Stimulated activated CD4-positive, alpha-beta T cell treated with anti-CD3 and anti-CD28 coated beads, Interleukin-12 subunit alpha, Interleukin-12 subunit beta, amount 100 ng/mL, for 48 hours (primary cell): ENCODE measurements at places on chromosomes 6 and 20.

DNA sequence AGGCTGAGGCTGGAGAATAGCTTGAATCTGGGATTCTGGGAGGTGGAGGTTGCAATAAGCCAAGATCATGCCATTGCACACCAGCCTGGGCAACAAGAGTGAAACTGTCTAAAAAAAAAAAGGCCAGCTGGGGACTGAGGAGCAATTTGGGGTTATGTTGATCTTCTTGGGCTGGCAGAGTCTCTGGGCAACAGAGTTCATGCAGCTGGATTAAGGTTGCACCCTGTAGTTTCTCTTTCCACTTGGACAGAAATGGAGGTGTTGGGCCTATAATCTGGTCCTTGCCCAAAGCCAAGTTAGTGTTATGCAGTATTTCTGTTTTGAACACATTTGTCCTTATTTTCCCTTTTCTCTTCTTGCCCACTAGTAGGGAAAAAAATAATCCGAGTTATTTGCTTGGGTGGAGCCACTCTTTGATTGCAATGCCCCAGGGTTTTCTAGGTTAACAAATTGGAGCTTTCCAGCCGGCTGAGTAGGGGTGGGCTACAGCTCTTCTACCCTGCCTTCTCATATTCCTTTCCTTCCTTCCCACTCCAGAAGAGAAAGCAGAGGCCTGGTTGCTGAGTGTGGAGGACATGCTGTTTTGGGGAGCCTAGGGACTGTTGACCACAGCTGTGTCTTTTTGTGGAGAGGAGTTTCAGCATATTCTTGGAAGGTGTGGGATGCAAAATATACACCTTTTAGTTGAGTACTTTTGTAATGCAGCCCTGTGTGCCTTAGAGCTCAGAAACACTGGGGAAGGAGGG is 213.9 kb downstream of the SOX4 start:
- no peak for DNase-seq

GRCh38 chr6:9610620-9611415 is 804.1 kb downstream of the TFAP2A start:
- no peak for DNase-seq

DNA sequence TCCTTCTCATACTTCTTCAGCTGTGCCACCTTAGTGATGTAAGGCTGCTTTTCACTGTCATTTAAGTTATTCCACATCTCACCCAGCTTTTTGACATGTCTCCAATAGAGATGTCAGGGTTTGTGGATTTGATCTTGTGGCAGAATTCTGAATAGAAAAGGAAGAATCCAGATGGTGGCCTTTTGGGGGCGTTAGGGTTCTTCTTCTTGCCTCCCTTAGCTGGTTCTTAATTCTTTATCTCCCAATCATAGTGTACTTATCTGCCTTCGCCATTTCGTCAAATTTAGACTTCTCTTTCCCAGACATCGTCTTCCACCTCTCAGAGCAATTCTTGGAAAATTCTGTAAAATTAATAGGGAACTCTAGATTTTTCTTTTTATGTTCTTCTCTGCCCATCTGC is 422.9 kb downstream of the GJA1 start:
- no peak for DNase-seq

DNA sequence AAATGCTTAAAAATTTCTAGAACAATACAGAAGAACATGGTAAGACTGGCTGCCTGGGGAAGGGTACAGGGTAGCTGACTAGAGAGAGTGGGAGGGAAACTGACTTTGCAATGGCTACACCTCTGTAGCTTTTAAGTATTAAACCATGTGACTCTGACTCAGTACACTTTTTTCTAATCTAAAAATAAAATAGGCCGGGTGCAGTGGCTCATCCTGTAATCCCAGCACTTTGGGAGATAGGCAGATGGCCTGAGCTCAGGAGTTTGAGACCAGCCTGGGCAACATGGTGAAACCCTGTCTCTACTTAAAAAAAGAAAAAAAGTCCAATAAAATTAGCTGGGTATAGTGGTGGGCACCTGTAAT is 18.5 kb downstream of the ATP9A start:
- DNase-seq, result no peak

GRCh38 chr20:9492067-9492466 is 22.3 kb upstream of the LAMP5 start:
- DNase-seq, result no peak

- DNase-seq, result no peak
These were observed 40.0 kb upstream of the LYRM2 start for GRCh38 chr6:89678531-89678930.

- DNase-seq, result no peak
These were observed 136.1 kb downstream of the INSM1 start for GRCh38 chr20:20503777-20504530.

- no peak for DNase-seq
These were observed 51.7 kb downstream of the UQCC1 start for GRCh38 chr20:35360033-35360432.

- DNase-seq, result no peak
These were observed 4.3 kb downstream of the RPS12 start for GRCh38 chr6:132818404-132819359.

DNA sequence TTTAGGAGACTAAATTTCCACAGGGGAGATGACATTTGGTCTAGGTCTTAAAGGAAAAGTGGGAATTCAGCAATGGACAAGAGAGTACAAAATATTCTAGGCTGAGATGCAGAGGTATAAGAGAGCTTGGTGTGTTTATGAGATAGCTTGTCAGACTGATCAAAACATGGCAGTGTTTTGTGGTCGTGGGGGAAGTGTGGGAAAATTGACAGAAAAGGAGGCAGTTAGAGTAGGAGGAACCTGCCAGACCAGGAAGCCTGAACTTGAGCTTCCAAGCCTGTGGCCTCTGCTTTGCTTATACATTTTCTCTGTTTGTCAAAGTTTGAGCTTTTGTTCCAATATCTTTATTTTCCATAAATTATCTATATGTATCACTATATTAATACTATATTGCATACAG is 69.5 kb upstream of the MAP3K7 start:
- DNase-seq, result no peak

GRCh38 chr20:50724851-50725723 is 6.3 kb upstream of the PARD6B start:
- DNase-seq, result peak; percentile 73

DNA sequence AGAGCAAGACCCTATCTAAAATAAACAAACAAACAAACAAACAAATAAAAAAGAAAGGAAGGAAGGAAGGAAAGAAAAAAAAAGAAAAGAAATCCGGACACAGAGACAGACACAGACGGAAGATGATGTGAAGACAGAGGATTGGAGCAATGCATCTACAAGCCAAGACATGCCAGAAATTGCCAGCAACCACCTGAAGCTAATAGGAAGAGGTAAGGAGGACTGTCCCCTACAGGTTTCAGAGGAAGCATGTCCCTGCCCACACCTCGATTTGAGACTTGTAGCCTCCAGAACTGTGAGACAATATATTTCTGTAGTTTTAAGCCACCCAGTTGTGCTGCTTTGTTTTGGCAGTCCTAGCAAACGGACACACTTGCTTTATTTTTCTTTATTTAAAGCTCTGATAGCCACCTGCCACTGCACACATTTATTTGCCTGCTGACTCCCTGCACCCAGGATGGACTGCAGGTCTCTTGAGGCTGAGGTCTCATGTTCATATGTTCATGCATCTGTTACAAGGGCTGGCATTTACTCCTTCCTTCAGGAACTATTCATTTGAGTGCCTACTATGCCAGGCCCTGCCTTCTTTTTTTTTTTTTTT is 20.7 kb upstream of the ZMYND8 start:
- DNase-seq, result no peak

GRCh38 chr6:158729906-158730540 is 80.2 kb downstream of the SYTL3 start:
- no peak for DNase-seq

DNA sequence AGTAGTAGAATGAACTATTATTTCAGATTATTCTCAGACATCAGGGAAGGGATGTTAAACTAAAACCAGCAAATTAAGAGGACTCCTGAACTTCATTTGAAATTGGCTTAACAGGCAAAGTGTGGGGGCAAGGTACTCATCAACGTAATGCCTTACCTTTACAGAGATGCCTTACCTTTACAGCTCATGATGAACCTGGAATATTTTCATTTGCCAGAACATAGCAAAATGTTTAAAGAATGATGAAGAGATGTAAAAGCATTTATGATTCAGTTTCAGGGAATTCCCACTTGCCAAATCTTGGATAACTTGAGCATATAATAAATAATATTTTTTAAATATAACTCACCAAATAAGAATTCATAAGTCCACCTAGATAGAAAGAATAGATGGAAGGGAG is 207.5 kb downstream of the TINAG start:
- no peak for DNase-seq

DNA sequence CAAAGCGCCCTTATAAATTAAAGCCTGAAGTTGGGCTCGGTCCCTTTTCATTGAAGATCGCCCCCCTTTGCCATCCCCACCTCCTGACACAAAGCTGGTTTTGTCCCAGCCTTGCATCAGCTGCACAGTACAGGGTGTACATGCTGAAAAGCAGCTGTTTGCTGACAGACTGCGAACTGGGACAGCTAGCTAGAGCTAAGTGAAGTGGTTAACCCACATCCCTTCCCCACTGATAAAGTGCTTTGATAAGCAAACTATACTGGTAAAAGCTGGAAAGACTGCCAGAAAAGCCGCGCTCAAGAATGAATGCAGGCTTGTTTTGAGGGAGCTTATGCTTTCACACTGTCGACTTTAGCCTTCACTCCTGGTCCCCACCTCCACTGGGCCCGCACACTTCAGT is 207.3 kb downstream of the GMDS start:
- no peak for DNase-seq

DNA sequence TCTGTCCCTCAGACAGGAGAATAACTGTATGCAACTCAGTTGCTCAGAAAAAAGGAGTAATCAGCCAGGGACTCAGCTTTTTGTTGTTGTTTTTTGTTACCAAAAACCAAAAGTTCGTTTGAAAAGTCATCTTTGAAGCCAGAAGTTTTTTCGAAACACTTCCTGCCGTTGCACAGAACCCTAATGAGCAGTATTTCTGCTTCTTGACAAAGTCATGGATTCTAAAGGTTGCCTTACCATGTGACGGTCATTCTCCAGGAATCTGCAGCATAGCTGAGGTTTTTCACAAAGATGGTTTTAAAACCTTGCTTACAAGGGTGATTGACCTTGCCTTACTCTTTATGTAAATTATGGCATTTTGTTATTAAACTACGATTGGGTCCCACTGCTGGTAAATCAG is 1.9 kb downstream of the RAB32 start:
- DNase-seq, result no peak

- DNase-seq, result no peak
These were observed 9.8 kb downstream of the NFATC2 start for GRCh38 chr20:51532577-51533191.

GRCh38 chr20:35271904-35272303 is 6.0 kb downstream of the MMP24OS start:
- no peak for DNase-seq

GRCh38 chr20:33518071-33518470 is 28.2 kb downstream of the CBFA2T2 start:
- DNase-seq, result no peak

DNA sequence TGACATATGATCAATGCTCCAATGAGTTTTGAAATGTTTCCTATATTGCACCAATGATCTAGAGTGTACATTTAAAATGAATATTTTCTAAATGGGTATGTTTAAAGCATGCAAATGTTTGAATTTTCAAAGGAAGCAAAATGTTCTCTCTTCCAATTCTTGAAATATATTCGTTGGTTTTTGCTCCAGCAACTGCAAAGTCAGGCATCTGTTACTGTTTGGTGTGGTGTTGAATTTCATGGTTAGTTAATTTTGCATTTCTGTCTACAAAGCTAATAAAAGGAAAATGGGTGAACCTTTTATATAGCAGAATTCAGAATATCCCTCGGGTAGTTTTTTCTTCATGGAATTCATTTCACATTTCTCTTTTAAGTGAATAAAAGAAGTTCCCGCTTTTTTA is 1018.3 kb downstream of the GRIK2 start:
- no peak for DNase-seq

DNA sequence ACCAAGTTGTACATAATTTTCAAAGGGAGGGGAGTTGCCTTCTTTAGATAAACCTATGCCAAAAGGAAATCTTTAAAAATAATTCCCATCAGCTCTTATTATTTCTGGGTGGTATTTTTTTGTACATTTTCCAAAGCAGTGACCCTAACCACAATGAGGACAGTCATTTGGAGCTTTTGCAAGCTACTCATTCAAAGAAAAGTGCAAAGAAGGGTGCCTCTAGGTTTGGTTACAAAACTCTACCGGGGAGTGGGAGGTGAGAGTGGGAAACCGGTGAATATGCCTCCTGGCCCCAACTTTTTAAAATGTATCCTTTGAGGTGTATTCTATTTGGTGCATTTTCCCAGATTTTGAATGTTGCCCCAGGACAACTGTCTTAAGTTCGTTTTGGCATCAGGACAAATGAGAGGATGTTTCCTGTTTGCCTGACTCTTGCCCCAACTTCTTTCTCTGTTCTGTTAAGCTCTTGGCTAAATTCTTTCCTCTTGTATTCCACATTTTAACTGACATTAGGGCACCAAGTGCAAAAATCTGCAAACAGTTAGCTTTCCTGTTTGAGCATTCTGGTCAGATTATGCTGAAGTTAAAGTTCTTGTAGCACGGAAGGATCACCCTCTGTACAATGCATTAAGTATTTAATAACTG is 78.9 kb downstream of the SLX4IP start:
- no peak for DNase-seq

DNA sequence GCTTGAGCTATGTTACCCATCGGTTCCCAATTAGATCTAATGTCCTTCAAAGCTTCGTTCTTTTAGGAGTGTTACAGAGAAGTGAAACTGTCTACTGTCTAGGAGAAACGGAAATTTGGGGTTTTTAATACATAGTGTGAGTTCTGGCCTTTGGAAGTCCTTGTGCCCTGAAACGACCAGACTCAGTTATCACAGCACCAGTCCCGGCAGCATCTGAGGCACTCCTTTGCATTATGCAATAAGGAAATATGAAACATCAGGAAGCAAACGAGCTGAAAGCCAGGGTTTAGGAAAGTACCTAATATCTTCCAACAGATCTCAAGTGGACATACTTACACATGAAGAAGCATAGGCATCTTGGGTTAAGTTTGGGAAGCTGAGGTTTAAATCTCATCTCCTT is 61.8 kb upstream of the ADGRF1 start:
- DNase-seq, result no peak

DNA sequence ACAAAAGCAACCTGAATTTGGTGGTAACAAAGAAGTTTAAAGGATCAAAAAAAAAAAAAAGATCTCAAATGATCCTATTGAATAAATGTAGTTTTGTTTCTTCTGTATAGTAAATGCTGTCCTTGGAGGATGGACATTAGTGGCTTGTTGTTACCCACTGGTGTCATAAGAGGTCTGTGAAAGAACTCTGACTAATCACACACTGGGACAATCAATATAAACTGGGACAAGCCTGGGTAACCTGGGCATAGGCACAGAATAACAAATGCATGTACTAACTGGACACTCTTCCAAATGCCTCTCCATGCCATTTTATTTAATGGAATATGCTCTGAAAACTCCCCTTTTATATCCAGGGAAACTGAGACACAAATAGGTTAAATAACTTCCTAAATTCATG is 241.4 kb downstream of the DOK5 start:
- no peak for DNase-seq

GRCh38 chr6:99905209-99906106 is 88.6 kb downstream of the MCHR2 start:
- DNase-seq, result no peak
